ENCODE measurements at places on chromosomes 3 and 15. TPM values are rescaled to one million over a fixed set of nuclear protein-coding genes. Genes with fewer than 3 reads are reported as not detected.

Gene CAMP
- 2.0 TPM for total RNA-seq

Gene PARP15
- 3.9 TPM for total RNA-seq

Gene ATP11B
- total RNA-seq, result 97.2 TPM

Gene ACAP2
- 58.9 TPM for total RNA-seq

Gene MAN2A2
- 58.5 TPM for total RNA-seq

Gene PIERCE2
- 3.0 TPM for total RNA-seq

Gene ZNF774
- total RNA-seq, result 8.9 TPM

Gene ITIH3
- 4.6 TPM for total RNA-seq

Gene EIF4E3
- 33.2 TPM for total RNA-seq

Gene PFKFB4
- 7.4 TPM for total RNA-seq

DNA sequence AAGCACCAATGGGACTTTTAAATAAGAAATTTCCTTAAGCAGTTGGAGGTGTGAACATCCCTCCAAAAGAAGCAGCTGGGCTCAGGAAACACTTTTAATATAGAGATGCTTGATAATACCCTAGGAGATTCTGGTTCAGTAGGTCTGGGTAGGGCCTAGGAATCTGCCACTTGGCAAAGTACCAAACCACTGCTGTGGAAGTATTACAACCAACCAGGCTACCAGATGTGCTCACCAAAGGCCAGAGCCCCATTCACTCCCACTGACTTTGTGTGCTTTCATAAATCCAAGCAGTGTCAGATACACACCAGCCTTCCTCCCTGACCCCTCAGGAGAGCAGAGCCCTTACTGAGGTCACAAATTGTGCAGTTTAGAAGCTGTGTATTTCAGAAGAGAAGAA lies 162.6 kb downstream of the CCNL1 start:
- no peak for DNase-seq

DNA sequence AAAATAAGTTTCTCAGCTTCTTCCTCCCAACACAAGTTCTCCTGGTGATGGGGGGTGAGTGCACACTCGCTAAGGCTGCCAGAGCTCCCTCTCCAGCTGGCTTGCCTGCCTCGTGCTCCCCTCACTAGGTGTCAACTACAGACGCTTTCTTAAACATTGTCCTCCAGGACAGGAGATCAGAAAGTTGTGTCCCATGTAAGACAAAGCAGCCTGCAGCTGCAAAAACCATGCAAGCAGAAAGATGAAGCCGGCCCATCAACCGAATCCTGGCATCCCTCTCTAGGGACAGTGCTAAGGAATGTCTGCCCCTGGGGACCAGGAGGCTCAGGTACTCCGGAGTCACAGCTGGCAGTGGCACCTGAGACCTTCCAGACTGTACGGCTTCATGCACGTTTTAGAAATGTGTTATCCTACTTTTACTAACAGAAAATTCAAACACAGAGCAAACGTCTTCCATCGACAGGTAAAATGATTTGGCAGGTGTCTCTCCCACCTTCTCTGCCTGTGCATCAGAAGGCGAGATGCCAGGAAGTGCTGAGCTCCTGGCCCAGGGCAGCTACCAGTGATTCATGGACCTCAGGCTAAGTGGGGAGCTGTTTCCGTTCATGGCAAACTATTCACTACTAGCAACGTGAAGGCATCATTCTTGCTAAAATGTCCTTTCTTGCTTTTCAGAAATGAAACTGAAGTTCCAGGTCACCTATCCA lies 246.1 kb downstream of the ADAMTS17 start:
- no peak for DNase-seq

DNA sequence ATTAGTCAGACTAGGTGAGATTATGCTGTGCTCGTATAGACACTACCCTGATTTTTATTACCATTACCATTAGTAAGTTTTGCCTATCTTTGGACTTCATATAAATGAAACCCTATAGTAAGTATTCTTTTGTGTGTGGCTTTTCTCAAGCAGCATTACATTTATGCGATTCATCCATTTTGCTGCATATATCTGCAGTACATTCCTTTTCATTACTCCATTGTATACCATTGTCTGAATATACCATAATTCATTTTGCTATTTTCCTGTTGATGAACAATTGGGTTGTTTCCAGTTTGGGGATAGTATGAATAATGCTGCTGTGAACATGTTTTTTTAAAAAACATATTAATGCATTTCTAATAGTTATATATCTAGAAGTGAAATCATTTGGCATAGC lies 45.3 kb downstream of the TMEM212 start:
- DNase-seq, result no peak

- no peak for DNase-seq
These were observed 16.0 kb downstream of the FBLN2 start for GRCh38 chr3:13564751-13565560.

- no peak for DNase-seq
These were observed 162.0 kb downstream of the CHSY1 start for GRCh38 chr15:101089579-101090427.

DNA sequence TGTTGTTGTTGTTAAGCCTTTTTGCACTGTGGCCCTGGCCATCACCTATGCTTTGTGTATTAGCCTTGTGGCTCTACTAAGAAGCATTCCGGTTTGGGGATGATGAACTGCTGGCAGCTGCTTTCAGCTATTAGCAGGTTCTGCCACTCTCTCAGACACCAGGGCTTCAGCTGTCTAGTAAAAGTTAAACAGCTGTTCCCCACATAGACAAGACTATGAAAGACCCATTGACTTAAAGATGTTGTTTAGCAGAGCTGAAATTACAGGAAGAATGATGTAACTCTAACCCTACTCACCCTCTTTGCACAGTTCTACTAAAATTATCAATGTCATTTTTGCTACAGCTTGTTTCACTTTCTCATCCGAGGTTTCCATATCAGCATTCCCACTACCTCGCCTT lies 131.2 kb upstream of the CGNL1 start:
- no peak for DNase-seq

DNA sequence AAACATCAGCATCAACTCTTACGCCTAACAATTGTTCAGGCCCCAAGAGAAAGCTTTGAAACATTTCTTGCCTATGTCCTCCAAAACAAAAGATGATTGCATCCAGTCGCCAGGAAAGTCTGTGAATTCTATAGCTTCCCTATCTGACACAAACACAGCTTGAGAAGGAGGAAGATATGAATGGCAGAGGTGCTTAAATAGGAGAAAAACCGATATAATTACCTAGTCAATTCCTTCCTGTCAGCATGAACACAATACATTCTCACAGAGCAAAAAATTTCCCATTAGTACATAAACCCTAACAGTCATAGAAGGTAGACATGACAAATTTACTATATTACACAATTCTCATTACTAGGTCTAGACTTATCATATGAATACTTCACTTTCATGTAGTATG lies 326.5 kb downstream of the CGGBP1 start:
- no peak for DNase-seq

DNA sequence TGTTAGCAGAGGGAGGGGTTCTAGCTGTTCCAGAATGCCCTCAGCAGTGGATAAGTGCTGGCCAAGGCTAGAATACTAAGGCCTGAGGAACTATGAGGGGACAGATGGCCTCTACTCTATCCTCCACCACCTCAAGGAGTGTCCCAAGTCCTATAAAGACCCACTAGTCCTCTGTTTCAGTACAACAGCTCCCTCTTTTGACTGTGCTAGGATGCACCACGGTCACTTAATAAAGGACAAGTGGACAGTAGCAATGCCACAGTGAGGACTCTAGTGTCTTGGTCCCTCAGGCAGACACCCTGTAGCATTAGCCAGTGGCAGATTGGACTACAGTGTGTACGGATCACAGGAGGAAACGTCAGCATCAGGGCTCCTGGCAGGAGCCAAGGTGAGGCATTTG lies 171.8 kb upstream of the PROK2 start:
- DNase-seq, result no peak

- DNase-seq, result no peak
These were observed 334.7 kb downstream of the NLGN1 start for GRCh38 chr3:173732237-173732636.

- DNase-seq, result no peak
These were observed 82.0 kb upstream of the PDZRN3 start for GRCh38 chr3:73706771-73707170.

DNA sequence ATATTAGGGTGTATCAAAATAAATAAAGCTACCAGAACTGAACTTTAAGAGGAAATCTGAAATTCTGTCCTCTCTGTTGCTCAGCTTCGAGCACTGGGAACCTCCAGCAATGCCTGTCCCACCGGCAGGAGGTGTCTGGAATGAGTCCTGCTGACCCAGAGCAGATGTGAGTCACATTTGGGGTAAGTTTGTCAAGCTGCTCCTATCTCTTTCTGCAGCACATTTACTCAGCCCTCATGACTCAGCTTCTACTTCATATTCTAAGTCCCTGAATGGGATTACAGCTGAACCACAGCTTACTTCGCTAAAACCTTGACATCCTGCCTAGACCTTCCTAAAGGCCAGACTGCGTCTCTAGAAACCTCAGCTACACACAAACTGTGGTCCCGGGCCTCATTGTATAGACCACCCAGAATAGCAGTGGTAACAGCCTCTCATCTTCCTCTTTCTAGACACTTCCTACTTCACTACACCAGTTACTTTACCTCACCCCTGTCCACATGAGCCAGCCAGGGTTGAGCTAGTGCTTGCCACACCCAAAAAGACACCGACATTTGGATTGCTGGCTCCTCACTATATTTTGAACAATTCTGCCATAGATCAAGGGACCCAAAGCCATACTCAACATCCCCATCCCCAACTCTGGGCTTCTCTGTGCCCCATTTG lies 109.6 kb upstream of the TMCO5A start:
- DNase-seq, result no peak

DNA sequence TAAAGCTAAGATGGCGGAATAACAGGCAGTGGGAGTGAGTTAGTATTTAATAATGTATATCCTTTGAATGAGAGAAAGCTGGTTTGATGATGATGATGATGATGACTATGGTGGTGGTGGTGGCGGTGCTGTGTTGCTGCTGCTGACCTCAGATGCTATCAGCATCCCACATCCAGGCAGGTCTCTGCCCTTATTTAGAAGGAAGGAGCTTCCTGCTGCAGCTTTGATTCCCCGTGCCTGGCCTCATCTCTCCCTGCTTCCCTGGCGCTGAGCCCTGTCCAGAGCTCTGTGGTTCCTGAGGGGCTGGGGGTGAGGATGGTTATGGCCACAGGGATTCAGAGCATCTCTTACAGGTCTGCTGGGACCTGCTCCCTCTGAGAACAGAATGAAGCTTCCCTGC lies 73.1 kb downstream of the RAB11A start:
- no peak for DNase-seq

- DNase-seq, result no peak
These were observed 20.8 kb upstream of the APH1B start for GRCh38 chr15:63256433-63257274.

DNA sequence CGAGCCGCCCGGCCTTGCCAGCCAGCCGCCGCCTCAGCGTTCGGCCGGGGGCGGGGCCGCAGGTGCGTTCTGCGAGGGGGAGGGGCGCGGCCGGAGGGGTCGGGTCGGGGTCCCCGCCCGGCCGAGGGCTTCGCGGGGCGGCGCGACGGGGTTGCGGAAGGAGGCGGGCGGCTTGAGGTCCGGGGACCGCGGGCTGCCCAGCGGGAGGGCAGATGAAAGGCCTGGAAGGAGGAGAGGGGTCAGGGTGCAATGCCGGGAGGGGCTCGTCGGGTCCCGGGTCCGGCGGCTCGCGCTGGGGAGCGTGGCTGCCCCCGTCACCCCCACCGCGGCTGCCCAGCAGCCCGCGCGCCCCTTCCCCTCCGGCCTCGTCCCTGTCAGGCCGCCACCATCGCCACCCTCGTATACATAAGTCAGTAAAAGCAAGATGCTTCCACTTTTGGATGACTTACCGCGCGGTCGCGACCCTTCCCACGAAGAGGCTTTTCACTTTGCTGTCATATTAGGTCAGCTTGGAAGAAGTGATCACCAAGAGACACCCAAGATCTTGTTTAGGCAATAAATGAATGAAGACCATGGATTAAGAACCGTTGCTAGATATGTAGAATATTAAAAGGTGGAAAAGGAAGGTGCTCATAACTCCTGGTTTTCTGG lies 620 bp upstream of the ANP32A start:
- DNase-seq, result no peak

Measured in ureter (tissue), 1 donor.